Stimulated activated CD8-positive, alpha-beta memory T cell treated with anti-CD3 and anti-CD28 coated beads, Interleukin-4, amount 100 ng/mL, for 1 hour (primary cell): ENCODE measurements at places on chromosomes 4 and X.

DNA sequence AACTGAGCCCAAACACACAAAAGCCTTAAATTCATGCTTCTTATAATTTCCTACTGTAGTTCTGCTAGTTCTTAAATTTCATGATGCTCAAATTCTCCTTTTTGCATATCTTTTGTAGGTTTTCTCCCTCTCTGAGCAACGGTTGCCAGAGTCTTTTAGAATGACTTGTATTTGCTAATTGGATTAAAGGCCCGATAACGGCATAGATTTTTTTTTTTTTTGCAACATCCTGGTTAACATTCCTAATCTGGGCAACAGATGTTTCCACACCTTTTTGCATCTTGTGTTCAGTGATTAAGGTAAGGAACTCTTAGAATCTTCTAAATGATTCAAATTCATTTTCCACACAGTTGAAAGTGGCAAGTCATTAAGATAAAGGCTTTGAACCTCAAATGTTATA is 66.3 kb upstream of the ADGRG2 start:
- no peak for DNase-seq

DNA sequence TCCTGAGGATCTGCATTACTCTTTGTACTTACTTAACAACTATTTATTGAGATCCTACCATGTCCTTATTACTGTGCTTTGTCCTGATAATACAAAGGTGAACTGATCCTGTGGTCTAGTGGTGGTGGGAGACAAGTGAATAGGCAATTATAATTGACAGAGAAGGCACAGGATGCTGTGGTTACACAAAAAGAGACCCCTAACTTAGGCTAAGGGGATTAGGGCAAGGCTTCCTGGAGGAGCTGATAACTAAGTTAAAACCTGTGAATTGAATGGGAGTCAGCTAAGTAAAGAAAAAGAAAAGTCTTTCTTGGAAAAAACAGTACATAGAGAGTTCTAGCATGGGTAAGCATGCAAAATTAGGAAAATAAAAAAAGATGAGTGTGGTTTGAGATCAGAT is 164.4 kb downstream of the LARP7 start:
- DNase-seq = no peak

GRCh38 chrX:33205321-33205720 is 6.0 kb downstream of the DMD start:
- no peak for DNase-seq

DNA sequence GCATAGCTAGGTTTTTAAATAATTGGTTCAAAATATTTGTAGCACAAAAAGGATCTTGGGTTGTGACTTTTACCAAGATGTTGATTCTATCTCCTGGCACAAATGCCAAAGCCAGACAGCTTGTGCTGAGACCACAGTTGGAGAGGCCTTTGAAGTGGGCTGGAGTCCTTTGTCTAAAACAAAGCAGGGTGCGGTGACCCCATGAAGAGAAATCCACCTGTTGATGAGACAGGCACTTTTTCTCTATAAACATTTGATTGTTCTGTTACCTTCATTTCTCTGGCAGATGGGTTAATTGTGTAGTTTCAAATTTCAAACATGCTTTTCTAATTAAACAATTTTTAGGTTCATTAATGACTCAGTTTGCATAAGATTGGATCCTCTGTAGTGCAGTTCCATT is 56.7 kb downstream of the STOX2 start:
- no peak for DNase-seq

GRCh38 chr4:76892601-76893000 is 5.3 kb downstream of the SOWAHB start:
- no peak for DNase-seq

DNA sequence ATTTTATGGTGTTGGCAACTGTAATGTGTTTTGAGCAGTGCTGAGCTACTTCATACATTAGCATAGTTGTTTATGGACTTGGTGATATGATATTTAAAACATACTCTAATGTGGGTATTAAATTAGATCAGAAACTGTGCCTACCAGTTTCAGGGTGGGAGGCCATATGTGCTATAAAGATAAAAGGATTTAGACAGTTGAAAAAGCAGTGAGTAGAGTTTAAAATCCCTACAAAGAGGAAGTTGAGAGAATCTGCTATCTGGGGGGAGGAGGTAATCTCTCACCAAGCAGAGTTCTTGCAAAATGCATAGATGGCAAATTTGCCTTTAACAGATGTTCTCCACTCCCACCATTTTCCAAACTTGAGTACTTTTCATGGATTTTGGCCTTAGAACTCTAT is 154.5 kb downstream of the SPOCK3 start:
- DNase-seq = no peak

- DNase-seq = no peak
Observed at GRCh38 chr4:113869743-113870375, 108.3 kb upstream of the CAMK2D start.

GRCh38 chr4:139030614-139031235 is 15.1 kb downstream of the NOCT start:
- peak; percentile 57 for DNase-seq

DNA sequence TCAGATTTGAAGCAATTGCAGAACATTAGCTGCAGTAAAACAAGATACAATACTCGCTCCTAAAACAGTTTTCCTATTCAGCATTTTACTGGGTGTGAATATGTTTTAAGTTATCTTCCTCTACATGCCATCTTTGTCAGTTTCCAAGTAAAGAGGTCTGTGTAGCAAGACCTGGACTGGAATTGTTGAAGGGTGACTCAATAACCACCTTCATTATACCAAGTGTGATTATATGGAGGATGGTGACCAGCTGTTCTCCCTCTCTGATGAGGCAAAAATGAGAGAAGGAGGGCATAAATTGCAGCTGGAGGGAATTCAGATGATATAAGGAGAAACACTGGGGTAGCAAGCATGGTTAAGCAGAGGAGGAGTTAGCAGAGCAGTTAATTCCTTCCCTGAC is 922.1 kb upstream of the SLIT2 start:
- DNase-seq = no peak

GRCh38 chr4:7514789-7515188 is 80.1 kb upstream of the PSAPL1 start:
- no peak for DNase-seq

- DNase-seq = no peak
Observed at GRCh38 chr4:88937081-88937480, 119.9 kb downstream of the FAM13A start.

GRCh38 chrX:53711436-53711835 is 24.9 kb upstream of the HUWE1 start:
- DNase-seq = no peak

DNA sequence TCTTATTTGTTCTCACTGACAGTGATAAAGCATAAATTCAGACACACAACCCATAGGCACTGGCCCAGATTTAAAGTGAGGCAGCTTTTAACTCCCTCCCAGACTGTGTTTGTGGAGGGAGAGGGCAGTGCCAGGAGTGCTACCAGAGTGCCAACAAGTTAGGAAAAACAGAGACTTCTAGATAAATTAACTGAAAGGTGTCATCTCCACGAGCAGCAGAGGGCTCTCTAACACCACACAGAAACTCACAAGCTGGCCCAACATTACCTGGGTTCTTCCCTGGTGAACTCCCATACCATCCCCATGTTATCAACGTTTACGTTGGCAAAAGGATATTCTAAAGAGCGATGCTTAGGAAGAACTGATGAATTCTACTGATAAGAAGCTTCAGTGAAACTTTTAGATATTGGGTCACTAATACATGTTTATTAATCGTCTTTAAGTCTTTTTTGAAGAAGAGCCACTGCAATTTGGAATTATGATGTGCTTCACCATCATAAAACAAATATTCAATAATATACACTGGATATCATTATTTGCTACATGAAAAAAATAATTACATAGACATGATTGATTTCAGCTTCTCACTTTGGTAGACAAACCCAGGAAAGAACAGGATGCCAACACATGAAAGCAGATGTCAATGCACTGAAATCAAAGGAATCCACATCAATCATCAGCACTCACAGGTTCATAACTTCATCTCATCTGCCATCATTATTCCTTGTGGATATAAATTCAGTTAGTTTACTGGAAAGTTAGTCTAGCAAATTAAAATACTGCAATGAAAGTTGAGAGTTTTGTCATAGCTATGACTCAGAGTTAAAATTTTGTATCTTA is 121.2 kb upstream of the NAP1L5 start:
- DNase-seq = no peak

DNA sequence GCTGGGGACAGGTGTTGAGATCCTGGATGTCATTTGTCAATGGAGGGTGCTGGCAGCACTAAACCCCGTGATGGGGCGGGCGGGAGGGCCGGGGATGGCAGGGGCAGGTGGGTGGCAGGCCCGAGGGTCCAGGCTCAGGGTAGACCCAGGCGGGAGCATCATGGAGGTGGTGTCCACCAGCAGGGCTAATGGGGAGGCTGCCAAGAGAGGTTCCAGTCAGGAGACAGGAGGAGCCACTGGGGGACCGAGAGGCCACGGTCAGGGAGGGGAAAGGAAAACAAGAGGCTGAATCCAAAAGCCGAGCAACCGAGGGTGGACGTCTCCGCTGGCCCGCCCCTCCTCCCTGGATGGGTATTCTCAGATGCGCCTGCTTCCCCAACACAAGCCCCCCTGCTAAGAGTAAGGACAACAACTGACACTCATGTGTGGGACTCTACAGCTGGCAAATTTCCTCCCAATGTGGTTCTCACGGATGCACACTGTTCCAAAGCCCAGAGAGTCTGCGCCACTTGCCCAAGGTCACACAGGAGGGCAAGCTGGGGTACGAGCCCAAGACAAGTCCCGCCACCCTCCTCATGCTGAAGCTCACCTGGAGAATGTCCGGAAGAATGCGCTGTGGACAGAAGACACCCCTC is 132.0 kb downstream of the CPZ start:
- no peak for DNase-seq

- no peak for DNase-seq
Observed at GRCh38 chr4:148787831-148788477, 345.7 kb upstream of the NR3C2 start.

GRCh38 chr4:11801466-11802446 is 373.1 kb upstream of the HS3ST1 start:
- DNase-seq = no peak

GRCh38 chr4:147863111-147863747 is 131.3 kb downstream of the ARHGAP10 start:
- DNase-seq = no peak

DNA sequence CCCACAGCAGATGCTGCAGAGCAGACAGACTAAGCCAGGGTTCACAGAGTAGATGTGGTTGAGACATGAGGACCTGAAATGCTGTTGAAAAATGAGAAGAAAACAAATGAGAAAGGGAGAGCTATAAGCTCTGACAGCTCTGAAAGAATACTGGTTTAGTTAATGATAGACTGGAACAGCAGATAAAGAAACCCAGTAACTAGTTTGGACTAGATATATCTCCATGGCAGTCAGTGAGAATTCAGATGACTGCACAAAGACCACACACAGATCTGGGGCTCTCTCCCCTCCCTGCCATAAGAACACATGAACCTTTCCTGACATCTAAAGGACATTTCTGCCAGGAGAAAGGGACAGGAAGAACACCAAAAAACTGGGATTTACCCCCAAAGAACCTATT is 8.2 kb downstream of the NAA11 start:
- DNase-seq = no peak

DNA sequence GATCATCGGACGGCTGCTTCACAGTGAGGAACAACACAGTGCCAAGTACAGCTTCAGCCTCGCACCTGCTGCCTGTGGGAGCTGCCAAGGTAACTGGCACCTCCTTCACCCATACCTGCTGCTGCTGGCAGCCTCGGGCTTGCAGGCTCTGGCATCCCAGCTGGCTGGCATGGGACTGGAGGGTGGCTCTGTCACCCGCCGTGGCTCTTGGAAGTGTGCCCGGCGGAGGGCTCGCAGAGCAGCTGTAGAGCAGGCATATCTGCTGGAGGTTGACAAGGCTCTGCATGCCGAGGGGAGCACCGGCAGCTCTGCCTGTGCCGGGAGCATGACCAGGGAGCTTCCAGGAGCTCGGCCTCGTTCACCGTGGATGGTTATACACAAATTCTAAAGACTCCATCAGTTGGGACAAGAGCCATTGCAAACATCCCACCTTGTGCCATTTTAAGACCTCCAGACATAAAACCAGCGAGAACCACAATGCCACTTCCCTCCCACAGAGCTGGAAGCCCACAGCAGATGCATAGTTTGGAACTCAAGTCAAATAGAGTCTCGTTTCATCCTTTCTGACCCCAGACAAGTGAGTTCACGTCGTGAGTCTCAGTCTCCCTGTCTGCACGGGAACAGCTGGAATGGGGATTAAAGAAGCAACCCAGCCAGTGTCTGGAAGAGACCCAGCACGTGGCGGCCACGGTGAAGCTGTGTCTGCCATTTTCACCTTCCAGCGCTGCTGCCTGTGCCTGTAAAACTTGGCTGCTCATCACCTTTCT is 84.3 kb upstream of the PSAPL1 start:
- DNase-seq = no peak

DNA sequence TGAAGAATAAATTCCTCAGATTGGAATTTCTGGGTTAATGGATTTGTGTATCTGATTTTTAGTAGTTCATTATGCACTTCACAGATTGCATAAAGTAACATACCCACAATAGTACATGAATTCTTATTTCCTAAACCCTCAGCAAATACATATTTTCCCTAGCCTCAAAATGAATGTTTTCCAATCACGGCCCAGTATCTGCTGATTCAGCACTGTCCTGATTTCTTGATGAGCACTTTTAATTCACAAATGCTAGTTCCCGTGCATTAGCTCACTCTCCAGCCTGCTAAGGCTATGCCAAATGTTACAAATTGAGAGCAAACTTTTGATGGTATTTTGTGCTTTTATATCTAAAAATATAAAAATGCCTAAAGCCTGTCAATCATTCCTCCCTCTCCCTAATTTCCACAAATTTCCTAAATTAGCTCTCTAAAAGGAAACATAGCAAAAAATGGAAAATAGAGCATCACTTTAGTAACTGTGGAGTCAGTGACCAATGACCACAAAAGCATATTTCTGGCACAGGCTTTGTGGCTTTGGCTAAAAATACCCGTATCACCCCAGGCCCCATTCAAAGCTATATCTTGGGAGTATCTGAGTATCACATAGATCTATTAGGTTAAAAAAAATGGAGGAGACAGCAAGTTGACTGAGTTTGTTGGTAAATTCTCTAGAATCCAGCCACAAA is 75.5 kb downstream of the NAF1 start:
- DNase-seq = no peak

DNA sequence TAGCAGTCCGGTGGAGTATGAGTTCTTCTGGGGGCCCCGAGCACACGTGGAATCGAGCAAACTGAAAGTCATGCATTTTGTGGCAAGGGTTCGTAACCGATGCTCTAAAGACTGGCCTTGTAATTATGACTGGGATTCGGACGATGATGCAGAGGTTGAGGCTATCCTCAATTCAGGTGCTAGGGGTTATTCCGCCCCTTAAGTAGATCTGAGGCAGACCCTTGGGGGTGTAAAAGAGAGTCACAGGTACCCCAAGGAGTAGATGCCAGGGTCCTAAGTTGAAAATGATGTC is 852 bp downstream of the MAGEH1 start:
- DNase-seq = no peak

- DNase-seq = no peak
Observed at GRCh38 chrX:39954851-39955250, 142.9 kb downstream of the BCOR start.
